Dorsolateral prefrontal cortex (tissue), 122 donors: ENCODE measurements at places on chromosomes 16 and 17.
A peak's percentile ranks its signal among the peaks of the same experiment; 100 is the strongest.

- no peak for DNase-seq
Measured at GRCh38 chr17:74968361-74968780, 4.2 kb downstream of the HID1 start.

DNA sequence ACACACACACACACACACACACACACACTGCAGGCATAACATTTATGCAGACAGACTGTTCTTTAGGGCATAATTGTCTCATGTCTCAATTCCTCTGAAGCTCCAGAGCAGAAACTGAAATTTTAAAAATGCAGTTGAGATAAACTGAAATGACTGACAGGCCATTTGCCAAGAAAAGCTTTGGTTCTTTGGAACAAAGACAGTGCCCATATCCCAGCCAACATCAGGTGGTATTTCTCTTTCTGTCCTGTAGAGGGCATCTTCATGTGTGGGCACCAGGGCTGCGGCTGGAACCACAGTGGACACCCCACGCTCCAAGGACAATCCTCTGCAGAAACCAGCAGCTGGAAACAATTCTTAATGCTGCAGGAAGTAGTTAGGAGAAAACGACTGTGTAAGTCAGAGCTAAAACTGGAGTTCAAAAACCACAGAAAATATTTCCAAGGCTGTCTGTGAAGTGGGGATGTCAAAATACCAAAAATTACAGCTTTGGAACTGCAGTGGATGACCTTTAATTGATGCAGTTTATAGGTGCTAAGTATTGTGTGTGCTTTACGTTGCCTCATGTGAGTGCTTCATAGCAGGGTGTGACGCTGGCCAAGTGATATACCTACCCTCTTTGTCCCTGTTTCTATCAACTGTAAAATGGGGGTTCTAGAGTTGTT, 10.6 kb upstream of the MEFV start:
- no peak for DNase-seq

GRCh38 chr17:28039251-28039650, 3.2 kb upstream of the NLK start:
- DNase-seq: no peak

DNA sequence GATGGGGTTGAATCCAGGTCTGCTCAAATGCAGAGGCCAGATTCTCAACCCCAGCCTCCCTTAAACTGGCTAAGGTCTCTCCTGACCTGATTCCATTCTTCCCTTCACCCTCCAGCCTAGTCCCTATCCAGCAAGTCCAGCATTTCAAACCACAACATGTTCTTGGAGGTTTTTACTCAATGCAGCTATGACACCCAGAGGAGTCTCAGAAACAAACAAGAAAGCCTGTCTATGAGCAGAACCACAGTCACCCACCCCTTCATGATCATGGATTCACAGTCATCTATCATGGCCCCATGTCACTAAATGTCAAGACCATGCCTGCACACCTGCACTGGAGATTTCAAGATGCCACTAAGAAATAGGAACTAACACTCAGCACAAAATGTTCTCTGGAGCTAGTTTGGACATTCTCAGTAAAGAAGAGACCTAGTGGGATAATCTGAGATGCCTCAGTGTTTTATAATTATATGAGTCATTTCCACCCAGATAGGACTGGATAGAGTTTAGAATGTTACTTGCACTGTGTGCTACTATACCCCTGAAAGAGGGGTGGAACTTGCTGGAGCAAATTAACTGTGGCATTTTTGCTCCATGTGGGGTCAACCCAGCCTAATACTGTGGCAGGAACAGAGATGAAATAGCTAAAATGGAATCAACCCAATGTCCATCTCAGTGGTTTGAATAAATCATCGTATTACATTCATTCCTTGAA, 9.5 kb upstream of the METTL22 start:
- no peak for DNase-seq

DNA sequence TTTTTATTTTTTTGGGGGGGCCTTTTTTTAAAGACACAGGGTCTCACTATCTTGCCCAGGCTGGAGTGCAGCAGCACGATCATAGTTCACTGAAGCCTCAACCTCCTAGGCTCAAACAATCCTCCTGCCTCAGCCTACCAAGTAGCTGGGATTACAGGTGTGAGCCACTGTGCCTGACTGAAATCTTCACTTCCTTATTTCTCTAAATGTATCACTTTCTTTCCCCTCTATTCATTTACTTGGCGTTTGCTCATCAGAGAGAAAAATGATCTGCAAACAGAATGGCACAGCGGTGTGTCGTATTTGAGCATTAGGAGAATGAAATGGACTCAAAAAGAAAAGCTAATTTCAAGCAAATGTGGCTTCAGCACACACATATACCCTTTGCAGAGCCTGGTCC, 44.3 kb upstream of the CDH5 start:
- DNase-seq: no peak

GRCh38 chr17:76139801-76140660, 1.0 kb downstream of the FOXJ1 start:
- DNase-seq: no peak

GRCh38 chr16:4293822-4294457, 21.1 kb upstream of the TFAP4 start:
- no peak for DNase-seq

DNA sequence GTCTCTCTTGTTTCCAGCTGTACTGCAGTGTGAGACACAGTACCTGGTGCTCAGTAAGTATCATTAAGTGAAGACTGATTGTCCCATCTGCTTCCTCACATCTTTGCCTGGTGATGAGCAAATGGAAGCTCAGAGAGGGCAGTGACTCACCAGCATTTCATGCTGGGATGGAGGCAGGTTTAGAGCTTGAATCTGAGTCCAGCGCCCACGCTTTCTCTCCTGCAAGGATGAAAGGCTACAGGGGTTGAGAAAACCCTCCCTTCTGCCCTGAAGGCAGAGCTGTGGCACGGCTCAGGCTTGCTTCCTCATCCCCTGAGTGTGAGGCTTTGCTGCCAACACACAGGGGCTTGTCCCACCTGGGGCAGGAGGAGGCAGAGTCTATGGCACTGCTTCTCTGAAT, 1.5 kb upstream of the RNF112 start:
- DNase-seq: no peak

DNA sequence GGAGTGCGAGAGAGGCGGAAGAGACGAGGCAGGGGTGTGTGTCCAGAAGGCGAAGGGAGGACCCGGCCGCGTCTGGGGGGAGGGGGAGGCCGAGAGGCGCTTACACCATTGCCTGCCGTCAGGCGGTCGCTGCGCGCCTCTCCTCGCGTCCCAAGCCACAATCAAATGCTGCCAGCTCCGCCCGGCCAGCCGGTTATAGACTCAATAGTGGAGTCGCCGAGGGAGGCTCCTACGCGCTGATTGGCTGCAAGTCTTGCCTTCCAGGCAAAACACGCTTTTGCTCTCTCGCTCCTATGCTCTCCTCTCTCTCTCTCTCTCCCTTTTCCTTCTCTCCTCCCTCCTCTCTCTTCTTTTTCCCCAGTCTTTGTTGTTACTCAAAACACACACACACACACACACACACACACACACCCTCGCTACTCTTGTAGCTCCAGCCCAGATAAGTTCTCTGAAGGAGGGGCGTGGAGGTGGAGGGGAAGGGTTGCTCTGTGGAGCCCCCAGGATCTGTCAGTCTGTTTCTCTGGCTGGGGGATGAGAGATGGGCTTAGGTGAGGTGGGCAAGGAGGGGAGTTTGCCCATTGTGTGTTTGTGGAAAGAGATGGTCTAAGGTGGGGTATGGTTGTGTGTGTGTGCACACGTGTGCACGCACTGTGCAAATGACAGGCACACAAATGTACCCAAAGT, at the start of gene DLX3:
TSS of gene DLX3 (minus strand) at position 170 of the 684 bp plus-strand sequence. CDS start 226 bp downstream, outside the sequence.
- DNase-seq: no peak

GRCh38 chr16:36336-36984, 16.9 kb downstream of the POLR3K start:
- DNase-seq: no peak

- DNase-seq: no peak
Measured at GRCh38 chr16:88005968-88006367, 54.7 kb downstream of the BANP start.

- DNase-seq: no peak
Measured at GRCh38 chr17:82300228-82300627, 17.2 kb downstream of the CD7 start.

DNA sequence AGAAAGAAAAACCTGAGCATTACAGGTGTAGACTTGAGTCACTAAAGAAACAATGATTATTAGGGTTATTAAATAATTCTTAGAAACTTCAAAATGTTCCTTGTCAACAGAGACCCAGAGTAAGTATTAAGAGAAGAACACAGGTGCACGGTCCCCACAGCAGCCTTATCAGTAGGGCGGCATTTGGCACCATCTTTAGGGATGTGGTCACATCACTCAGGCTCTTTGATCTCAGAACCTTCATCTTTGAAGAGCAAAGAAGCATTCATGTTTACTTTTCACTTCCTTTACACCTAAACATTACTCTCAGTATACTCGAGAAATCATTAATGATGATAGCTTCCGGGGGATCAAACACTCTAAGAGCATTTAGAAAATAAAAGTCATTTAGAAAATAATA, 928.7 kb downstream of the KCNJ2 start:
- DNase-seq: no peak

GRCh38 chr17:39231591-39232551, 6.1 kb upstream of the STAC2 start:
- no peak for DNase-seq

DNA sequence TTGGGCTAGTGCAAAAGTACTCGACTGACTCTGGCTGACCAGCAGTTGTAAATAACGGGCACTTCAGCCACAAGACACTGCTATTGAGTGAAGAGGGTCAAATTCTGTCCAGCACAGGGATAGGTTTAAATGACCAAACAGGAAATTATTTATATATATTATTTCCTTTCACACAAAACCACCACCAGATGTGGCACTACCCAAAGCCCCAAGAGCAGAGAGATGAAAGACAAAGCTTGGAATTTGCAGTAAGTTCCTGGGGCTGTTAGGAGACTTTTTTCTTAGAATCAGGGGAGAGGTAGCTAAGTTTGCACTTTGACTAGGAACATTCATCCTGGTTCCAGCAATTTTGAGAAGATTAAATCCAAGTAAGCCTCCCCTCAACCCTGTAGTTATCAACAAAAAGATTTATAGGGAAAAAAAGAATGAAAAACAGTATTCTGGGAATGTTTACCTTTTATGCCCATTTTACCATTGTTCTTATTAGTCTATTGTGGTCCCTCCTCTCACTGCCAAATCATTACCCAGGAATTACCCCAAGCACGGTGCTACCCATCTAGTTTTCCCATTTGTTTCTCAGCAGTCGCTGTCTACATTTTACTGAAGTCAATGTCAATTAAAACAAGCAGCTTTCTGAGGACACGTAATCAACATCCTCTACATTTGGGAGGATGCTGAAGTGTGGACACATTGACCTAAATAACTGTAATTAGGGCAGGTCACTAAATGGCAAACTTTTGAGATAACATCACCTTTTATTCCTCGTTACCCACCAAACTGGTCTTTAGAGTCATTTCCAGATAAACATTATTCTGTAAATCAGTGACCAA, 43.5 kb downstream of the GRB7 start:
- DNase-seq: no peak

GRCh38 chr17:21388066-21388465, 11.9 kb downstream of the KCNJ12 start:
- no peak for DNase-seq

- DNase-seq: no peak
Measured at GRCh38 chr17:40978575-40979151, 5.5 kb downstream of the KRT40 start.

GRCh38 chr17:8223356-8224126, 13.2 kb upstream of the AURKB start:
- DNase-seq: peak; percentile 62

DNA sequence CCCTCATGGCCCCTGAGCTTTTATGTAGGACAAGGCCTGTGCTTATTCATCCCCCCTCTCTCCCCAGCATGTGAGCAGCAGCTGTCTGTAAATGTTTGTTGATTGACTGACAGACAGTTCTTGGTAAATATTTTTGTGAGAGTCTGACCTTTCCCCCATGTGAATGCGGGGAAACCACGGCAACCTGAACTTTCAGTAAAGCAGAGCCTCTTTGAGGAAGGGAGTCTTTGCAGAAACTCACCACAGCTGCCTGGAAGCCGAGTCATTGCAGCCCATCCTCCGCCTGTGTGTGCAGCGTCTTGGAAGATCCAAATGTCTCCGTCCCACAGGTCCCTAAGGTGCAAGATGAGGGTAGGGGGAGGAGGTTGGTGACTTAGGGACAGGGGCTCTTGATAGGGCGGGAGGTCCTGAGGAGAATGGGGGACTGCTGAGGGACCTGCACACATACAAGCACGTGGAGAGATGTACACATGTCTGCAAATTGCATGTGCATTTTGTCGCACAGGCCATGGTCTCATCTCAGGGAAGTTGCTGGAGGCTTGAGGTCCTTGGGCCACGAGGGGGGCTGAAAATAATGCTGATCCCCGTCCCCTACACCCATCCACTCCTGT, 23.0 kb upstream of the IL21R start:
- peak; percentile 13 for DNase-seq

DNA sequence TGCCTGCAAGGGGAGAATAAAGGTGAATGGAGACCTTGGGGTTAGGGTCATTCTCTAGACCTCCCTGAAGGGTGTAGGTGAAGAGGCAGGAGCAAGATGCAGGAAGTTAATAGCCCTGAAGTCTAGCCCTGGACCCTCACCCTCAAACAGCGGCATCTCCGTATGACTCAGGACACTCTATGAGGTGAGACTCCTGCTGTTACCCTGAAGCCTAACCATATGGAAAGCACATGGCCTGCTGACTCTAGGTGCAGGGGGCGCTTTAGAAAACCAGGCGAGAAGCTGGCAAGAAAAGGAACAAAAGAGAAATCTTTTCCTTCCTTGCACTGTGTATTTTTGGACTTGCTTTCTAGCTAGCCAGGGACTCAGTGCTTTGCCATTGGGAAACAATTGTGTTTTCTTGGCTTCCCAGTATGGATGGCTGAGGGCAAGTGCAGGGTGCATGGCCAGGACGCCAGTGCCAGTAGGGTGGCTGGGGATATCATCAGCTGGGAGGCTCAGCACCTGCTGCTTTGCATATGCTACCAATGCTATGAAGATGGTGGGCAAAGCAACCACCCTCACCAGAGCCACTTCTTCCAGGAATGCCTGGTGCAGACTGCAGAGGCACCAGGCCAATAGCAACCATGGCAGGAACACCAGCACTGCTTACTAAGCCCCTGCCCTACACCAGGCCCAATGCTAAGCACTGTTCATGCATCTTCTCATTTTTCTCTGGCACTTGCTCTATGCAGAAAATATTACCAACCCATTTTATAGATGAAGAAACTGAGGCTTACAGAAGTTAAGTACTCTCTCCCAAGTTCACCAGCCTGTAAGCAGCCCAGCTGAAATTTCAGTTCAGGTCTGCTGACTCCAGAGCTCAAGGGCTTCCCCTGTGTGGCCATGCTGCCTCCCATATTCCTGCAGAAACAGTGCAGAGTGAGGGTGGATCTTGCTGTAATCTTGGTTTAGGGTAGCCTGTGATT, 425.1 kb downstream of the SLC39A11 start:
- DNase-seq: no peak

DNA sequence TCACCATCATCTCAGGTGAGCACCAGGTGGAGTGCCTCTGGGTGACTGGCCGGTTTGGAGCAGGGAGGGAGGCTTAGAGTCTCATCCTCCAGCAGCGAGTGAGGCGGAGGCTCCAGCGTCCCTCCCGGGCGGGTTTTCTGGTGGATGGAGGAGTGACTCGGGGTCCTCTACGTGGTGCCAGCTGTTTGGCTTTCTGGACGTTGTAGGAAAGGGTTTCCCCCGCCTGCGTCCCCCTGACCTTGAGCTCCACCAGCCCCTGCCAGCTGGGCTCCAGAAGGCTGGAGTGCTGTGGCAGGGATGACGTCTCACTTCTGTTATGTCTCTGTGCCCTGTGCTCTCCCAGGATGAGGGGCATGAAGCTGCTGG, 522 bp downstream of the DNASE1 start:
- peak; percentile 40 for DNase-seq
